ENCODE measurements at places on chromosomes 1 and 21.

GRCh38 chr1:221994274-221994698 lies 252.4 kb upstream of the DUSP10 start:
- no peak for DNase-seq

DNA sequence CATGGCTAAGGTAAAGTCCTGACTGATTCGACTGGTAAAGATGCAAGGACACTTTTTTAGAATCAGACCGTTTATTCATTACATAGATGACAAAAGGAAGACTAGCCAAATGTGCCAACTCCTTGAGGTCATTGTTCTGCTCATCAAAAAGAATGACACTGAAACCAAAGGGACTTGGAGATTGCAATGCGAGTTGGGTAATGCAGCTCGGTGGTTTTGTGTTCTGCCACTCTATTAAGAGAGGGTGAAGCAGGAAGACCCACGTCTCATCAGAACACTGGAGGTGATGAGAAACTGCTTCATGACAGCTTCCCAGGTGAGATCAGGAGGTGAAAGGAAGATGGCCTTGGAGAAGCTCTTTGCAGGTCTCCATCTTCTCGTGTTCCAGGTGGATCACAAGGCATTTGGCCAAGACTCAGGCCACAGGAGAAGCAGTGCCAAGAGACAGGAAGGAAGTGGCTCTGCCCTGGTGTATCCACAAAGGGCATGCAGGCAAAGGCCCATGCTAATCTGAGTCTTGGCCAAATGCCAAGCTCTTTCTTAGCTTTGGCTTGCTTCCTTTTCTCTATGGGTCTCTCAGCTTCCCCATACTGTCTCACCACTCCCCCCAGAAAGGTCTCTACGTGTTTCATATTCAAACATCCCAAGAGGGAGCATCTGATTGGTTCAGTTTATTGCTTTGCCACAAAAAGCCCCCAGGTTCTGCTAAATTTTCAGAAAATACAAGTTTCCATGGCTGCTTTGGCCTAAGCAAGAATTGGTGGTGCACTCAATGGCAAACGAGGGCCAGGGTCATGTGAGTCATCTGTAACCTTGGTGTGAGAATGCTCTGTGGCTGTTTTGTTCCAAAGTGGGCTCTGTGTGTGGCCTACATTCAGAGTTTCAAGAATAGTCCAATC lies 5.7 kb upstream of the CCT8 start:
- DNase-seq, result no peak

- DNase-seq, result no peak
Measured at GRCh38 chr1:216123446-216124191, 299.6 kb downstream of the USH2A start.

DNA sequence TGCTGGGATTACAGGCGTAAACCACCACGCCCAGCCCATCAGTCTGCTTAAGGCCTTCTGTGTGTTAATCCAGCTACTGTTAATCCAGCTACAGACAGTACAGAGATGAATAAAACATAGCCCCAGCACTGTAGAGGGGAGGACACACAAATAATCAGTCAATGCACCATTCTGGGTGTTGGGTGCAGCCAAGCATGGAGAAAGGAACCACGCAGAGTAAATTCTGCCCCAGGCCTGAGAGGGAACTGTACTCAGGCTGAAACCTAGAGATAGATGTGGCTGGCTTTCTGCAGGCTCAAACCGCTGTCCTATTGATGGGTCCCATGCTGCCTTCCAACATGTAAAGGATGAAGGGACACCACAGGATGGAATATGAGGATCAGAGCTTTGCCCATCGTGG lies 136.8 kb upstream of the IGSF21 start:
- DNase-seq, result no peak

- no peak for DNase-seq
Measured at GRCh38 chr1:35888255-35888654, 5.2 kb downstream of the AGO1 start.

- DNase-seq, result no peak
Measured at GRCh38 chr1:2446861-2447260, 29.2 kb upstream of the PLCH2 start.

DNA sequence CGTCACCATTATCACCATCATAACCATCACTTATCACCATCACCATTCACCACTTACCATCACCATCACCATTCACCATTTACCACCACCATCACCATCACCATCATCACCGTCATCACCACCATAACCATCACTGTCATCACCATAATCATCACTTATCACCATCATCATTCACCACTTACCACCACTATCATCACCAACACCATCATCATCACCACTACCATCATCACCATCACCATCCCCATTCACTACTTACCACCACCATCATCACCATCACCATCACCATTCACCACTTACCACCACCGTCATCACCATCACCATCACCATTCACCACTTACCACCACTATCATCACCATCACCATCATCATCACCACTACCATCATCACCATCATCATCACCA lies 151.8 kb downstream of the CAMTA1 start:
- no peak for DNase-seq

Data from NCI-H146 (cell line).